GOT3 (cell line): ENCODE measurements at places on chromosomes 3 and 15.

GRCh38 chr3:193729601-193730000 lies 136.6 kb downstream of the OPA1 start:
- no peak for DNase-seq

DNA sequence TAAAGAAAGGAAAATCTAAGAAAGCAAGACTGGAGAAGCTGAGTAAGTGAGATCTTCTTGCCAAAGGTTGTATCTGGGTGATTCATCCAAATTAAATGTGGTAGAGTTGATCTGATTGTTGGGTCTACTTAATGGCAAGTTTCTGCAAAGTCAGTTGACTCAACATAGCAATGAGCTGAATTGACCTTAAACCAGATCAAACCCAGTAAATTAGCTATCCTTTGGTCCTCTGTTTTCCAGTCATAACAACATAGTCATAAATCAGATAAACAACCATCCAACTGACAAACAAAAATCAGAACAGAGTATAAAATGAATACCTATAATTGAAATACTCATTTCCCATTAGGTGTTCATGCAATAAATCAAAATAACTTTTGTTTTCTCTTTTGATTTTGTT lies 142.6 kb upstream of the CFAP20DC start:
- DNase-seq = no peak

- no peak for DNase-seq
These were observed 493.3 kb downstream of the FOXP1 start for GRCh38 chr3:71090207-71090606.

- DNase-seq = no peak
These were observed 142.8 kb downstream of the GOLIM4 start for GRCh38 chr3:167952969-167953368.

GRCh38 chr3:45528429-45528828 lies 66.1 kb upstream of the LIMD1 start:
- DNase-seq = no peak

- no peak for DNase-seq
These were observed 75.6 kb downstream of the IQCH start for GRCh38 chr15:67329984-67330733.

DNA sequence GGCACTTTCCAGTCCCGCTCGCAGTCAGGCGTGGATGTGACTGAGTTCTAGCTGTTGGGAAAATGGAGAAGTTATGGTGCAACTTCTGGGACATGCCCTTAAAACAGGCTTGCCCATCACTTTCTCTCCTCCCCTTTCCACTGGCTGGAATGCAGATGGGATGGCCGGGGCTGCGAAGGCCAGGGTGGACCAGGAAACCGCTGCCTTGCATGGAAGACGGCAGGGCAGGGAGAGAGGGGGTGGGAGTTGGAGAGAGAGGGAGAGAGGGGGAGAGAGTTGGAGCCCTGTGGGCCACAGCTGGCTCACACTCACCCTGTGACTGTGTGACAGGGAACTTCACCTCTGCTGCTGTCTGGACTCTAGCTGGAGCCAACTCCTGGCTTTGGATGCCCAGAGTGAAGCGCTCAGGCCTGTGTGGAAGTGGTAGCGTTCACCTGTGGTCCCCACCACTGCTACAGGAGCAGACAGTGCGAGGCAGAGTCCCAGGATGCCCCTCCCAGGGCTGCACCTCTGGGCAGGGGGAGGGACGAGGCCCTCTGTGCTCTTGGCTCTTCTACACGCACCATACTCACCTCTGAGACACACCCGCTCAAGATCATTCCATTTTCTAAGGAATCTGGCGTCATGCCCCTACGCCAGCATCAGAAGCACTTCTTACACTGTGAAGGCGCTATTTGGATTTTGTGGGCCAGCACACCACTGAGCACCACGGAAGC lies 36.6 kb downstream of the KLHL25 start:
- no peak for DNase-seq
